ENCODE measurements at places on chromosomes 6 and 20. TPM values are rescaled to one million over a fixed set of nuclear protein-coding genes. Genes with fewer than 3 reads are reported as not detected.

DEFB123 gene
- not detected for total RNA-seq

PPP1R3G gene
- 3.7 TPM for total RNA-seq

PCK1 gene
- not detected for total RNA-seq

DACT2 gene
- 4.6 TPM for total RNA-seq

TBXT gene
- total RNA-seq: not detected

CCN5 gene
- not detected for total RNA-seq

HSPA12B gene
- 3.2 TPM for total RNA-seq

CST3 gene
- total RNA-seq: 422 TPM

LYRM2 gene
- 32.3 TPM for total RNA-seq

TMEM30A gene
- total RNA-seq: 206 TPM

MMP24OS gene
- 4.4 TPM for total RNA-seq

USP49 gene
- total RNA-seq: 15.5 TPM

C6orf141 gene
- total RNA-seq: 1.6 TPM

PRDM13 gene
- 0.46 TPM for total RNA-seq

Measured in diencephalon (tissue), 1 donor.